ENCODE measurements at places on chromosomes 4 and X.

GRCh38 chr4:170776983-170777382 is 687.2 kb upstream of the AADAT start:
- DNase-seq, result no peak

GRCh38 chr4:145483514-145483913 is 1.9 kb downstream of the SMAD1 start:
- DNase-seq, result no peak

DNA sequence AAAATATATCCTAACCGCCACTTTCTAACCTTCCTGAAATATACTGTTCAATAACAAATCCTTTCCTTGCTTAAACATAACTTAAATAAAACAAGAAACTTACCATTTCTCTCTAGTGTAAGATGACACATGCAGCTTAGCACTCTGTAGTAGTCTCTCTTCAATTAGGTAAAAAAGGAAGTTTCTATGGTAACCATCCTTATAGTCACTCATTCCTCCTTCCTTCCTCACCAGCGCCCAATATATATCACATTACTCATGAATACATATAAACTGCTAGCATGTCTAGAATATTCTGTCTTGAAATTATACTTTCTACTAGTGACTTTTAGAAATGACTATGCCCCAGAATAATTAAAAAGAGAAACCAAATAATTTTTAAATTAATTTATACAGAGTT is 112.2 kb downstream of the SNCA start:
- no peak for DNase-seq

- no peak for DNase-seq
These were observed 385.4 kb upstream of the MAD2L1 start for GRCh38 chr4:120452001-120452400.

All from esophagus squamous epithelium (tissue), 5 donors.